ENCODE measurements at places on chromosomes 2 and 18.

- DNase-seq: no peak
These were observed 104.4 kb downstream of the DOCK10 start for GRCh38 chr2:224937887-224938286.

DNA sequence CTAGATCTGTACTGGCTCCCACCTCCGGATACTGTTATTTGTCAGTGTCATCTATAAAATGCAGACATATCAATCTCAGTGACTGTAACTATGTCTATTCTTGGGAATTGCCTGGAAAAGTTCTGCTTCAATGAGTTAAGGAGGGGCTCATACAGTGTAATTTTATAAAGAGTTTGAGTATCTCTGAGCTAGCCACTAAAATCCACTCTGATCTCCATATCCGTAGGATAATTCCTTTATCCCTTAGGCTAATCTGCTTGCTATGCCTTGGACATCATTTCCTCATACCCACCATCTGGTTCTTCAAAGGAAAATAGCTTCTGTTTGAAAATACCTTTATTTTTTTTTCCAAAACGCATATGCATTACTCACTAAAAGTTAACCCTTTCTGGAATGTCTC, 863.2 kb downstream of the SUCLG1 start:
- DNase-seq: no peak

GRCh38 chr2:132911726-132912724, 242.0 kb upstream of the LYPD1 start:
- DNase-seq: no peak

GRCh38 chr2:156657809-156658208, 221.6 kb downstream of the GPD2 start:
- DNase-seq: no peak

GRCh38 chr18:14776801-14777200, 28.8 kb downstream of the ANKRD30B start:
- no peak for DNase-seq
